ENCODE measurements at places on chromosomes 12 and 14. TPM values are rescaled to one million over a fixed set of nuclear protein-coding genes. Genes with fewer than 3 reads are reported as not detected.

GPR84 gene
- polyA plus RNA-seq: 0.46 TPM

ABCC9 gene
- not detected for polyA plus RNA-seq

TSPAN8 gene
- not detected for polyA plus RNA-seq

TMEM263 gene
- 11.3 TPM for polyA plus RNA-seq

KITLG gene
- polyA plus RNA-seq: not detected

KRT6C gene
- polyA plus RNA-seq: not detected

SLC6A12 gene
- 0.06 TPM for polyA plus RNA-seq

IL26 gene
- not detected for polyA plus RNA-seq

GDF3 gene
- polyA plus RNA-seq: not detected

ZNF385A gene
- 4.9 TPM for polyA plus RNA-seq

ZNF140 gene
- 11.3 TPM for polyA plus RNA-seq

RTL1 gene
- not detected for polyA plus RNA-seq

CCDC184 gene
- polyA plus RNA-seq: 1.4 TPM

SMCO2 gene
- not detected for polyA plus RNA-seq

EMC9 gene
- 19.3 TPM for polyA plus RNA-seq

MANSC1 gene
- 0.19 TPM for polyA plus RNA-seq

PARPBP gene
- polyA plus RNA-seq: 1.7 TPM

ABCD2 gene
- 0.29 TPM for polyA plus RNA-seq

LEMD3 gene
- 19.4 TPM for polyA plus RNA-seq

LALBA gene
- polyA plus RNA-seq: not detected

ASPG gene
- polyA plus RNA-seq: not detected

ITGB7 gene
- polyA plus RNA-seq: 216 TPM

CD9 gene
- polyA plus RNA-seq: 27.8 TPM

PIWIL1 gene
- not detected for polyA plus RNA-seq

SYCP3 gene
- 0.04 TPM for polyA plus RNA-seq

EPYC gene
- not detected for polyA plus RNA-seq

HOXC10 gene
- not detected for polyA plus RNA-seq

POTEG gene
- polyA plus RNA-seq: 0.24 TPM

YLPM1 gene
- polyA plus RNA-seq: 22.4 TPM

NELL2 gene
- 0.22 TPM for polyA plus RNA-seq

SRGAP1 gene
- under 0.01 TPM for polyA plus RNA-seq

PPFIA2 gene
- polyA plus RNA-seq: not detected

VASH1 gene
- polyA plus RNA-seq: 6.3 TPM

KRT75 gene
- not detected for polyA plus RNA-seq

STAB2 gene
- polyA plus RNA-seq: not detected

COQ5 gene
- polyA plus RNA-seq: 9.8 TPM

ZFP36L1 gene
- polyA plus RNA-seq: 729 TPM

SRSF5 gene
- 1,482 TPM for polyA plus RNA-seq

AP1G2 gene
- 1,300 TPM for polyA plus RNA-seq

MYH7 gene
- polyA plus RNA-seq: not detected

CTSG gene
- polyA plus RNA-seq: not detected

ANO2 gene
- polyA plus RNA-seq: not detected

CALM1 gene
- 383 TPM for polyA plus RNA-seq

ARHGAP9 gene
- polyA plus RNA-seq: 320 TPM

C3AR1 gene
- 0.13 TPM for polyA plus RNA-seq

CMTM5 gene
- 0.18 TPM for polyA plus RNA-seq

TROAP gene
- polyA plus RNA-seq: 0.88 TPM

ITGA7 gene
- 5.2 TPM for polyA plus RNA-seq

COA8 gene
- polyA plus RNA-seq: 7.5 TPM
